ENCODE measurements at places on chromosomes 2 and 18.

- DNase-seq = no peak
Measured at GRCh38 chr2:88234760-88235159, 64.6 kb downstream of the THNSL2 start.

- no peak for DNase-seq
Measured at GRCh38 chr2:240996161-240996833, 2.1 kb upstream of the SNED1 start.

DNA sequence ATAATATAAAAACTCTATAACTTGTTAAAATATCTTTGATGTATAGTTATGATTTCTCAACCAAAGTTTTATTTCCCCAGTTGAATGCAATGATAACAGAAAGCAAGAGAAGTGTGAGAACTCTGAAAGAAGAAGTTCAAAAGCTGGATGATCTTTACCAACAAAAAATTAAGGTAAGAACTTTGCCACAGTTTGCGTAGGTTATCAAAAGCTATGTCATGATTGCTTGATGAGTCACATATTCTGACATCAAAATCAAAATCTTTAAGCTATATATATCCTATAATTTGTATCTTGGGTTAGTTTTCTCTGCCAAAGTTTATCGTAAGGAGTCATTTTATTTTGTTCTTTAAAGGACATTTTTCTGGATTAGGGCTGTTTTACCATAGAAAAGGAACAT, 35.0 kb downstream of the NDC80 start:
- DNase-seq = no peak

DNA sequence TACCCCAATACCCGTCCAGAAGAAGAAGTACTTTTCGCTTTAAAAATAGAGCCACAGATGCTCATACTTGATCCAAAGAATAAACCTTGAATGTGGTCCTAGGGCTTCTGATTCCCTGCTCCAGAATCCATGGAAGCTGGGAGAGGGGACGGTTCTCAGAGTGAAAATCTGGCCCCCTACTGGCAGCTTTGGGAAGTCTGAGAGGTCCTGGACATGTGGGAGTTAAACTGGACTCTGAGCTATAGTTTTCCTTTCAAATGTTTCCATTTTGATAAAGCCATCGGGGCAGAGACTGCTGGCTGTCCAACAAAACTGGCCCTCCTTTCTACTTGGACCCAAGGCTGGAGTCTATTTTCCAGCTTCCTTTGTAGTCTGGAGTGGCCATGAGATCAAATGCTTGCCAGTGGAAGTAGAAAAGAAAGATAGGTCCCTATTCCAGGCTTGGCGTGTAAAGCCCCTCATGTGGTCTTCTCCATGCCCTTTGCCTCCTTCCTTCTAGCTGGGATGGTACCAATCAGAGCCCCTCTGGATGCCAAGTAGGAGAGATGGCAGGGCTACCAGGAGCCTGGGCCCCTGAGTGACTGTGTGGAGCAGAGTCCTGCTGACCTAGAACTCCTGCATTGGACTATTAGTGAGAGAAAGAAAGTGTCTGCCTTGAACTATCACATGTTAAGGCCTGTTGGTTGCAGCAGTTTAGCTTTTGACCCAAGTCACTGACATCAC, 37.7 kb upstream of the TBC1D8 start:
- DNase-seq = no peak

GRCh38 chr2:2846332-2847208, 515.5 kb upstream of the MYT1L start:
- DNase-seq = no peak

- no peak for DNase-seq
Measured at GRCh38 chr2:20666304-20667150, at the start of gene GDF7. Gene GDF7, plus strand, starts transcription at chr2:20667144. Its CDS starts 96 bp downstream, at chr2:20667240.

GRCh38 chr2:220533485-220533884, 906.1 kb downstream of the SLC4A3 start:
- no peak for DNase-seq

DNA sequence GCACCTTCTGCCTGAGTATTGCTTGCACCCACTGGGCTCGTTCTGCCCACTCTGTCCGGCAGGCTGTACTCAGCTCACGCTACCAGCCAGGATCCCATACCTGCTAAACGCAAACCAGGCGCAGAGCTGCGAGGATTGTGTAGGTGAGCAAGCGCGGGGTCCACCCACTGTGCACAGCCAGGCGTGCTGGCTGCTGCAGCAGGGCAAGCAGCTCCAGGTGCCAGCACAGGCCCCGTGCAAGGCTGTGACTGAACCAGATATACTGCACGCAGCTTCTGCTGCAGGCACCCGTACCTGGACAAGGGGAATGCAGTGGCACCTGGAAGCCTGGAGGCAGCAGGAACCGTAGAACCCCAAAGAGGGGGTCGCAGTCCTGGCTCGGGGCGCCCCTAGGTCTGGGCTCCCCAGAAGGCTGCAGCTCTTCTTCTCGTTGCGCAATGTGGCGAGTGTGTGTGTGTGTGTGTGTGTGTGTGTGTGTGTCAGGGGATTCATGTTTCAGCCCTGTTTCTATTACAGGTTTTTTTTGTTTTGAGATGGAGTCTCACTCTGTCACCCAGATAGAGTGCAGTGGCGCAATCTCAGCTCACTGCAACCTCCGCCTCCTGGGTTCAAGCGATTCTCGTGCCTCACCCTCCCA, 46.1 kb upstream of the RAB1A start:
- no peak for DNase-seq

DNA sequence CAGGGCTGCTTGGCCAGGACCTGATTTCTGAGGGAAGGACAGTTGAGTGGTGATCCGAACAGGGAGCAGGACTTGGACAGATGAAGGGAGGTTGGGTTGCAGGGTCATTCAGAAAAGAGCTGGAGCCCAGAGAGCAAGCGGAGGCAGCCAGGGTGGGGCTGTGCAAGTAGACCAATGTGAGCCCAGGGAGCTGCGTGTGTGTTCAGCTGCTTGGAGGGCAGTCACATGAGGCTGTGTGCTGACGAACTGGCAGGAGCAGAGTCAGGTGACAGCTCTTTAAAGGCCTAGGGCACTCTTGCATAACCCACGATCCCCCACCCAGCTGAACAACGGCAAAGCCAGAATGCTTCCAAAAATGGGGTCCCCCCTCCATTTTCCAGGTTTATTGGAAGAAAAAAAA, 4.6 kb upstream of the MLPH start:
- DNase-seq = no peak

GRCh38 chr2:15808944-15809343, 131.4 kb upstream of the MYCN start:
- no peak for DNase-seq

GRCh38 chr2:51490576-51491234, 458.8 kb upstream of the NRXN1 start:
- no peak for DNase-seq

DNA sequence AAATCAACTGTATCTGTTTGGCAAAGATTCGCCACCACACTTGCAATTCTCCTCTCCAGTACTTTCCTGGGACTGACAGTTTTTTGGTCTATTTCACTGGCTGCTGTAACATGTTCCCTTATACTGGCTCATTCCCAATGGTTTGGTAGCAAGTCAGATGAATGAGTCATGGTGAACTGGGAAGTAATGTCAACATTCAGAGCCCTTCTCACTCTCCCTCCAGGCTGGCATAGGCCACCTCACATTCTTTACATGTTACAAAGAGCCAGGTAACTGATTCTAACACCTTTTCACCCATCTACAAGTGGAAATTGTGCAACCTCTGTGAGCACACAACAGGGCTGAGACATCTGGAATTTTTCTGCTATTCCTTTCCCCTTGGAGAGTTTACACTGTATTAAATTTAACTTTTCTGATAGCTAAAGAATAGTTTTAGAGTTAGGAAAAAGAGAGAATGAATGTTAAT, 111.3 kb upstream of the TLK1 start:
- DNase-seq = peak; percentile 54

DNA sequence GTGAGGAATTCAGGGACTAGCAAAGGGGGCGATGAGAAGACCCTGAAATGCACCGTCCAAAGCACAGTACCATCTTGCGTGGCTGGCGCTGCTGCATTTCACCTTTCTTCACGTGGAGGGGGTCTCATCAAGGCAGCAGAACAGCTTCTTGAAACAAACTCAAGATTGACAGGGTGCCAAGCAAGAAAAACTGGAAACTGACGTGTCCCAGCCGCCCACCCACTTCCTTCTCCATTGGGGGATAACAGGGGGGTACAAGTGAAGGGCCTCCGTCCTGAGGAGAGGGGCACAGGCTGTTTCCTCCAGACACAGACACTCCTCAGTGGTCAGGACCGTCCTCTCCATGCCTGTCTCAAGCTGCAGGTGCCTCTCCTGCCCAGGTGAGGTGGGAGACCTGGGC, 32.5 kb downstream of the HDAC4 start:
- no peak for DNase-seq

DNA sequence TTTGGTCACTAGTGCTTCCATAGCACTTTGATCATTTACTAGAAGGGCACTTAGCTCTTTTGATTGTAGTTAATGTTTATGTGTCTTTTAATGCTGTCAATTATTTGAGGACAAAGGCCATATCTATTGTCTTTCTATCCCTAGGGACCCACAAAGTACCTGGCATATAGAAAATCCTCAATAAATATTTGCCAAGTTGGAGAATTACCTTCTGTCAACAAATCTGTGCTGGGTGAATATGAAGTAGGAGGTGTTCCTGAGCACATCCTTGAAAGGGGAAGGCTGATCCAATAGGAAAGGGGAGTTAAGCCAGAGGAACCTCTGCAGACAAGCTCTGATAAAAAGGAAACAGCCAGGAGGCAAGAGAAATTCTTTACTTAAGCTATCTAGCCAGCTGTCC, 8.2 kb downstream of the DPP4 start:
- no peak for DNase-seq

- no peak for DNase-seq
Measured at GRCh38 chr2:119263025-119263424, 39.4 kb downstream of the STEAP3 start.

DNA sequence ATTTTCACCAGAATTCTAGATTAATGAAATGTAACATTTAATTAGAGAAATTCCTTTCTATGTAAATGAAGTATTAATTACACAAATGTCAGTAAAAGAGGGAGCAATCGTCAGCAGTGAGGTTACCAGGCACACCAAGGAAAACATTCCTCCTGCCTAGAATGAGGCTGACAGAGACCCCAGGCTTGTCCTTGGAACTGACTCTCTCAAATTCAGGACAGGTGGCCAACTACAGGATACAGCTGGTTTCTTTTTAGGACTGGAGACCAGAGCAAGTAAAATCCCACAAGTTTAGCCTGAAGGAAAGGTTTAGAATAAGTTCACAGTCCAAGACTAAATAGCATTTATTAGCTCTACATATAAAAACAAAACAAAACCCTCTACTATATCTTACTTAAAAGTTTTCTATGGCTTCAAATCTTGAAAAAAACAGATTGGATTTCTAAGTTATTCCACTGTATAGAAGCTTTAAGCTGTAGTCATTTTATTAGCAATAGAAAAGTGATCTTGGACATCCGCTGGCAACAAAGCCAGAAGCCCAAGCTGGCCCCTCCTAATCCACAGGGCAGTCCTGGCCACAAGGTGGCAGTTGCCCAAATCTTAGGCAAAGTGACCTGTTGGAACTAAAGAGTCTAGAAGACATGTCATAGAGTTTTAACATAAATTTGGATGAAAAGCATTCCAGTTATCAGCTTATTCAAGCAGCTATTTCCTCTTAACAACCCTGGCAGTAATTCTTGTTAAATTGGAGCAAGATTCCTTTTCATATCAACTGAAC, 81.0 kb downstream of the SP3 start:
- no peak for DNase-seq

DNA sequence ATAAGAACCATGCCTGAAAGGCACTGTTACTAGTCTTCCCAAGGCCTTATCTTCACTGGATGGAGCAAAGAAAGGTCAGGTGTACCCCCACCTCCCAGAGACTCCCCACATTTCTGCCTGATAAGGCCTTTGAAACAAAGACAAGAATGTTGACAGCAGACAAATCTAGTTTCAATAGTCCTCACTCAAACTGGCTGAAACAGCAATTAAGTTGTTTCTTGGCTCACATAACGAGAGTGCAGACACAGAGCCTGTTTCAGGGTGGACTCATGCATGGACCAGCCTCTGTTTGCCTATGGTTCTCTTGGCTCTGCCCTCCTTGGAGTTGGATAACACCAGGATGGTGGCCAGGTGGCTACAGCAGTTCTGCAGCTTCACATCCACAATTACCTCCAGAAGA, 7.5 kb upstream of the CFAP221 start:
- no peak for DNase-seq

DNA sequence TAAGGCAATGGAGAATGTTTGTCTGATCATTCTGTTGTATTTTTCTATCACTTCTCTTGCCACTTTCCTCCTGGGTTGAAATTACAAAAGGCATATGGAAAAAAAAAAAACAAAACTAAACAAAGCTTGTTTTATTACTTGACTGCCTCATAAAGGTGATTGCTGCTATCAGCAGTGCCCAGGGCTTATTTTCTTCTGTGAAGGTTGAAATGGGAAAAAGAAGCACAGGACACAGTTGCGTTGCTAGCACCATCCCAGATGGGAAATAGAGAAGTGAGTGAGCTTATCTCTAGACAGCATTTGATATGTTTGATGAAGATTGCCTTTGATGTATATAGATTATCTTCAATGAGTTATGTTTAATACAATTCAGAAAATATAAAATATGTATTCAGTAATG, 633.8 kb upstream of the ZNF804A start:
- DNase-seq = no peak

GRCh38 chr2:218626369-218626768, 18.7 kb downstream of the PLCD4 start:
- DNase-seq = no peak

DNA sequence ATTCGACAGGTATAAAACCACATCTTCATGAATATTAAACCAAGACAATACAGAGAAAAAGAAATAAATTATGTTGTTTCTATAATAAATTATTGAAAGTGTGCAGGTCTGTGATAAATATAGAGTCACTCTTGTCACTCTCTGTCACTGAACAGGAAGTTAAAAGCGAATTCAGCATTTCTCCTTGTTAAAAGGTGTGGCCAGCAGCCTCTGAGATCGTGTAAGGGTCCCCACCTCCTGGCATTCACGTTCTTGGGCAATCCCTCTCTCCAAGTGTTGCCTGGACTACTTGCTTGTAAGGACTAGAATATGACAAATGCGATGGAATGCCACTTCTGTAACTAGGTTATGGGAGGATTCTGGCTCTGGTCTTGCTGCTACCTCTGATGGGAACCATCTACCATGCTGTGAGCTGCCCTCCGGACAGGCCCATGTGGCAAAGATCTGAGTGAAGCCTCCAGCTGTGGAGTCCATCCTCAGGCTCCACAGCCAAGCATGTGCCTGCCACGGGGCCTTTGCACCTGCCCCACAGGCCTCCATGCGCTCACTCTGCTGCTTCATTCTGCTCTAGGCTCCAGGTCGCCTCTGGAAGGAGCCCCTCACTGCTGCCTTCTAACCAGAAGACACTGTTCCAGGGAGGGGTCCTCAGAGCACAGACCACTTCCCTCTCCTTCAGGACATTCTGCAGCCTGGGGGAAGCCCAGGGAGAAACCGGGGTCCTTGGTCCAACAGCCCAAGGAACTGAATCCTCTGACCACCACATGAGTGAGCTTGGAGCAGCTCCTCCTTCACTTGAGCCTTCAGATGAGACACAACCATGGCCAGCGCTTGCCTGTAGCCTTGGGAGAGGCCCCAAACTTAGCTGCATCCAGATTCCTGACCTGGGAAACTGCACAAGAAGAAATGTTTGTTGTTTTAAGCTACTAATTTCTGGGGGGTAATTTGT, 202.9 kb upstream of the HDAC4 start:
- no peak for DNase-seq
